Activated CD4-positive, alpha-beta memory T cell treated with anti-CD3 and anti-CD28 coated beads for 36 hours (primary cell): ENCODE measurements at places on chromosomes 4 and X.

DNA sequence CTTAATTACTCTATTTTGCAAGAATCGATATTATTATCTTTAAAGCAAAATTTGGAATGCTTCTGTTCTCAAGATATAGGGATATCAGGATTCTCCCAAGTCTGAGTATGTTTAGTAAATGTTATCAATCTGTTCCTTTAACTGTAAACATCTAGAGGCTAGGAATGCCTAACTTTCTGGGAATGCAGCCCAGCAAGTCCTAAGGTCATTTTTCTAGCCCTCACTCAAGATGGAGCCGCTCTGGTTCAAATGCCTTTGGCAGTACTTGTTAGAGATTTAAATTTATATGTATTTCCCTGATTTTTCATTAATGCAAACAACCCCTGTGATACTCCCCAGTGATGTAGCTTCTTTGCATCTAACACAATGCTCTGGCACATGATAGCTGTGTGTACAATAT is 623.8 kb upstream of the LCORL start:
- DNase-seq = no peak
- H3K4me3 ChIP-seq = no peak overlapping the region
- H3K4me1 ChIP-seq = no peaks in the 10 kb centered on the region
- no peaks in the 10 kb centered on the region for H3K27me3 ChIP-seq
- no peak overlapping the region for H3K27ac ChIP-seq

DNA sequence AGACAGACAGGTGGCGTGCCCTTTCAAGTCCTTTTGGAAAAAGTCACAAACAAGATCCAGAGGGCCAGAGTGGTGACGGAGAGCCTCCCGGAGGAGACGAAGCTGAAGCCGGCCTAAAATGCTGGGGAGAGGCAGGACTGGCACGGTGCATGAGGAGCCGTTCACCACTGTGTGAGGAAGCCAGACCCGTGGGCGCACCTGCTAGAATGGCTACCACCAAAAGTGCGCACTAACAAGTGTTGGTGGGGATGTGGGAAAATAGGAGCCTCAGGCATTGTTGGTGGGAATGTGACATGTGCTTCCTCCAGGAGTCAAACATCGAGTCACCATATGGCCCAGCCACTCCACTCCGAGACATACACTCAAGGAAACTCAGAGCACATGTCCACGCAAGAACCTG is 67.4 kb upstream of the HELT start:
- no peaks in the 10 kb centered on the region for H3K36me3 ChIP-seq
- no peak overlapping the region for H3K27ac ChIP-seq
- H3K27me3 ChIP-seq = peaks cover 17% of the 10 kb centered on the region
- H3K4me1 ChIP-seq = no peaks in the 10 kb centered on the region

DNA sequence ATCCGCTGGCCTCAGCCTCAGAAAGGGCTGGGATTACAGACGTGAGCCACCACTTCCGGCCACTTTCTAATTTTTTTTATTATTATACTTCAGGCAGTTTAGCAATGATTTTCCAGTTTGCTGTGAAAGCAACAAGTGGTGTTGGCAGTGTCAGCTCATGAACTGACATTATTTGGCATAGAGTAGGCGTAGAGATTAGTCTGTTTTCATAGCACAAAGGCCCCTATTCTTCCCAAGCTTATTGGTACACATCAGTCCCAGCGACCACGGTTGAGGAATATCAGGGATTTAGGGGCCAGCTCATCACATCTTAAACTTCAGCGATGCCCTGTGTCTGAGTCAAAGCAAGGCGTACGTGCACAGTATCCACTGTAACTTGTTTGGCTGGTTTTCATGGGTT is 53.0 kb upstream of the RASSF6 start:
- DNase-seq = no peak
- no peaks in the 10 kb centered on the region for H3K4me1 ChIP-seq
- no peaks in the 10 kb centered on the region for H3K27me3 ChIP-seq
- H3K27ac ChIP-seq = no peak overlapping the region

DNA sequence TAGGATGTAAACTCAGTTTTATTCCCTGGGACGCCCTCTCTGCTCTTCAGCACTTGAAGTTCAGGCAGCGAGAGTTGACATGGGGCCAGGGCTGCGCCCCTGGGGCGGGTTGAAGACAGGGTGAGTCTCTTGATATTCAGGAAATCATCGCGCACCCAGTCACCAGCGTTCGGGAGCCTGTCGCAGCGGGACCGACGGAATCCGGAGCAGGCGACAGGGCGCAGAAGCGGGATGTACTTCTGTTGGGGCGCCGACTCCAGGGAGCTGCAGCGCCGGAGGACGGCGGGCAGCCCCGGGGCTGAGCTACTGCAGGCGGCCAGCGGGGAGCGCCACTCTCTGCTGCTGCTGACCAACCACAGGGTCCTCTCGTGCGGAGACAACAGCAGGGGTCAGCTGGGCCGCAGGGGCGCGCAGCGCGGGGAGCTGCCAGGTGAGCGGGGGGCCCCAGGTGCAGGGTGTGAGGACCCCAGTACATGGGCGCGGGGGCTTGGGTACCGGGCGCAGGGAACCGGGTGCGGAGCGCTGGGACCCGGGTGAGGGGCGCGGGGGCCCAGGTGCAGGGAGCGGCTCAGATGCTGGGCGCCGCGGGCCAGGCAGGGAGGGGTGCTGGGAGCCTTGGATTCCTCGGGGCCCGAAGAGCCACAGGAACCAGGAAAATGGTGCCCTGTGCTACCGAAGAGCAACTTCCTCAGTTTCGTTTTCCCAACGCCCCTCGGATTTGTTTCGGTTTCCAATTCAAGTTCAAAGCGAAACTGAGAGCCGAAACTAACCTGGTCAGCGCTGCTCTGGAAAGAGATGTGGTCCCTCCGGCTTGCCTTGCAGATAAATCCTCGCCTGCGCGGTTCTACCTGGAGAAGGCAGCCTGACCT is at the start of gene HERC6:
Gene HERC6, plus strand, starts transcription at position 162 of the 869 bp plus-strand sequence. Its CDS starts 70 bp downstream, at position 232.
- peak; percentile 86 for DNase-seq
- no peaks in the 10 kb centered on the region for H3K27me3 ChIP-seq
- peaks cover 49% of the 10 kb centered on the region for H3K4me1 ChIP-seq
- peak within 1 kb of the TSS; percentile 85 for H3K27ac ChIP-seq

DNA sequence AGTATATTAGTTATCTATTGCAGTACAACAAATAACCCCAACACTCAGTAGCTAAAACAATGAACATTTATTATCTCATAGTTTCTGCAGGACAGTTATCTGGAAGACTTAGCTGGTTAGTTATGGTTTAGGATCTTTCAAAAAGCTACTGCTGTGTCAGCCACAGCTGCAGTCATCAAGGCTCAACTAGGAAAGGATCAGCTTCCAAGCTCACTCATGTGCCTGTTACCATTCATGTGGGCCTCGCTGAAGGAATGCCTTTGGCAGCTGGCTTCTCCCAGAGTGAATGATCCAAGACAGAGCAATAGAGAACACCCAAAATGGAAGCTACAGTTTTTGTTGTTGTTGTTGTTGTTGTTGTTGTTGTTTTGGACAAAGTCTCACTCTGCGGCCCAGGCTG is 13.5 kb upstream of the PRSS48 start:
- no peak for DNase-seq
- H3K27me3 ChIP-seq = no peaks in the 10 kb centered on the region
- no peak overlapping the region for H3K4me3 ChIP-seq

DNA sequence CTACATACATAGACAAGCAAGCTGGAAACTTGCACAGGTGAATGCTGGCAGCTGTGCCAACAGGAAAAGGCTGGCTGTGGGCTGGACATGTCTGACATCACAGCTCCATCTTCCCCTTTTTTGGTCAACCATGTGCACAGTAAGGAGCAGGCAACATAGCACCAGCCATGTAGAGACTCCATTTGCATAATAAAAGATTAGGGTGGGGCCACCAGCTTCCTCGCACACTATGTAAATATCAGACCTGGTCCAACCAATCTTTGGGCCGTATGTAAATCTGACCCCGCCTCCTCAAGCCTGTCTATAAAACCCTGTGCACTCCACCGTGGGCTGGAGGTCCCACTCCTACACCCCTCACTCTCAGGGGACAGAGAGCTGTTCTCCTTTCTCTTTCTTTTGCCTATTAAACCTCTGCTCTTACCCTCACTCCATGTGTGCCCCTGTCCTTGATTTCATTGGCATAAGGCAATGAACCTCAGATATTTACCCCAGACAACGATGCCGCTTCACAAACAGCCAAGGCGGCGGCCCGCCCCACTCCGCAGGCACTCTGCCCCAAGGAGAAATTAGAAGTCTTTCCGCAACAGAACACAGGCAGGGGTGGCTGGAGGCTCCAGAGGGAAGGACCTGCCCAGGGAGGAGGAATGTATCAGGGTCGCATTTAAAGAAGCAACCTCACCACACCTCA is 862.2 kb downstream of the TRIML1 start:
- no peak for DNase-seq
- no peak overlapping the region for H3K27ac ChIP-seq
- H3K36me3 ChIP-seq = no peaks in the 10 kb centered on the region
- no peak overlapping the region for H3K4me3 ChIP-seq
- no peaks in the 10 kb centered on the region for H3K27me3 ChIP-seq

- no peak overlapping the region for H3K27ac ChIP-seq
- H3K27me3 ChIP-seq = no peaks in the 10 kb centered on the region
- no peaks in the 10 kb centered on the region for H3K4me1 ChIP-seq
- H3K4me3 ChIP-seq = no peak overlapping the region
Measured at GRCh38 chr4:64360664-64361398, 48.4 kb downstream of the TECRL start.

- no peaks in the 10 kb centered on the region for H3K4me1 ChIP-seq
- H3K36me3 ChIP-seq = no peaks in the 10 kb centered on the region
- H3K27me3 ChIP-seq = peaks cover 3% of the 10 kb centered on the region
- H3K27ac ChIP-seq = no peak overlapping the region
Measured at GRCh38 chr4:113088050-113088449, 38.6 kb downstream of the ANK2 start.

- no peak overlapping the region for H3K27ac ChIP-seq
- peaks cover 5% of the 10 kb centered on the region for H3K27me3 ChIP-seq
- H3K36me3 ChIP-seq = peaks cover 2% of the 10 kb centered on the region
- H3K4me3 ChIP-seq = no peak overlapping the region
- peaks cover 10% of the 10 kb centered on the region for H3K4me1 ChIP-seq
- DNase-seq = no peak
Measured at GRCh38 chr4:55554453-55555030, 7.8 kb upstream of the CLOCK start.

DNA sequence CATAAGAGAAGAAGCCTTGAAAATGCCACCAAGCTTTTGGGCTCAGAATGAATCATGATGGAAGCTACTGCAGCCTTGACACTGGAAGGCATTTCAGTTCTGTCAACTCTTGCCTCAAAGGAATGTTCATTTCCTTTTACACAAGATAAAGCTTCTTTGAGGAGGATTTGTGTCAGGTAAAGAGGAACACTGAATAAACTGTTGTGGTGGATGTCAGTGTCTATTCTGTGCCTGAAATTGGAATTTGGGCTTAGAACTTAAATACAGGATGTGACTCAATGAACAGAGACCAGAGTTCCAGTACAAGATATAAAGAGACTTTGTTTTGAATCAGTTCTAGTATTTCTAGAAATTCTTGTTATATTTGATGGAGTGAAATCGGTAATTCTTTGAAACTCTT is 313.2 kb downstream of the PACRGL start:
- H3K36me3 ChIP-seq = no peaks in the 10 kb centered on the region
- no peak overlapping the region for H3K4me3 ChIP-seq
